ENCODE measurements at places on chromosomes 13 and 19. TPM values are rescaled to one million over a fixed set of nuclear protein-coding genes. Genes with fewer than 3 reads are reported as not detected.

GRCh38 chr19:17424743-17425365, 5.0 kb downstream of the MVB12A start:
- peak; percentile 59 for DNase-seq

- no peak for DNase-seq
Measured at GRCh38 chr19:20840371-20840770, 64.3 kb downstream of the ZNF66 start.

DNA sequence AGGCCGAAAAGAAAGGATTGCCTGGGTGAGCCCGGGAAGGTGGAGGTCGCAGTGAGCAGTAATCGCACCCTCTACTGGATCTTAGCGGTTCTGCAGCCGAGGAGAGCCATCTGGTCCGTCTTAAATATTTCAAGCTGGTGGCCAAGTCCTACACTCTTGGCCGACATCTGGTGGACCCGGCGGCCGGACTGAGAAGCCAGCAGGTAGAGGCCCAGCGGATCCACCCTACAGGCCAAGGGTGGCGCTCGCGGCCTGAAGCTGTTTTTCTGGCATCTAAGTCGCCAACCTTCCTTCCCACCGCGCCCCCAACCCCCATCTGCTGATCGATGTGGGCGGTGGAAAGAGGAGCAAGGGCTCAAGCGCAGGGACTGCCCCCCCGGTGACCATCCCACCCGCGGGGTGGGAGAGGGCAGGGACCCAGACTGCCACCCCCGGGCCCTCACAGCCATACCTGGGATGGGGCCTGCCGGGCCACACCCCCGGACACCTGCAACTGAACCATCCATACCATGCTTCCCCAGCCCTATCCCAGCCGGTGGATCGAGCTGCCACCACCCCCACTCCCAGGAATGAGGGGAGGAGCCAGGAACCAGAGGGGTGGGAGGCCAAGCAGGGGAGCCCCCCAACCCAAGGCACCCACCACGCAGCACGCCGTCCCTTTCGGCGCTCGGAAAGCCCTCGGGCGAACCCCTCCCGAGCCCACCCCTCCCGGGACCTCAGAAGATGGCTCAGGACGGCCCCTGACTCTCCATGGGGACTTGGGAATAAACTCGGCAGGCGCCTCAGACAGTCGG, 46.3 kb upstream of the ZNF730 start:
- peak; percentile 34 for DNase-seq

DNA sequence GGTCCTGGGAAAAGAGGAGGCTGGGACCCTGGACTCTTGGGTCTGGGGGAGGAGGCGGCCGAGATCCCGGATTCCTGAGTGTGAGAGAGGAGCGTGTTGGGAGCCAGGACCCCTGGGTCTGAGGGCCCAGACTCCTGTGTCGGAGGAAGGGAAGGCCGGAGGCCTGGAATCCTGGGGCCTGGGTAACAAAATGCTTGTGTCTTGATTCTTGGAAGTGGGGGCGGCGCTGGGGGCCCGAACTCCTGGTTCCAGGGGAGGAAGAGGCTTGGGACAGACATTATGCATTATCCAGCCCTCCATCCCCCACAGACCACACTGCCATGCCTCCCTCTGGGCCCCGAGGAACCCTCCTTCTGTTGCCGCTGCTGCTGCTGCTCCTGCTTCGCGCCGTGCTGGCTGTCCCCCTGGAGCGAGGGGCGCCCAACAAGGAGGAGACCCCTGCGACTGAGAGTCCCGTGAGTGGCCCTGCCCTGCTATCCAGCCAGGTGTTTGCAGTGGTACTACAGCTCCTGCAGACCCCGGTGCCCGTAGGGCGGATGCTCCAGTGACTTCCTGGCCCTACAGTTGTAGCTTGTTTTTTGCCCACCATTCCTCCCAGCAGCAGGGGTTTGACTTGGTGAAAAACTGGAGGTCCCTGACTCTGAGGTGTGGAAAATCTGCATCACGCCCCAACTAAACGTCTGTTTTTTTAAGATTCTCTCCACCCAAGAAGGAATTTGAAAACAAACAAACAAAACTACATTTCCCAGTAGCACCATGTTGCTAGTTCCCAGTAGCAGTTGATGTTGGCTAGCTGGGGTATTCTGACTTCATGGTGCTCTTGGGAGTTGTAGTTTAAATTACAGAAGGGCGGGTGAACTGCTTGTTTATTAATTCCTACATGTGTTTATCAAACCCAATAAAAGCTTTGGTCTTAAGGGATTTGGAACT, 630 bp downstream of the NUCB1 start:
- DNase-seq, result no peak

- DNase-seq, result no peak
Measured at GRCh38 chr13:60924856-60925255, 490.8 kb downstream of the PCDH20 start.

DENND1C gene
- total RNA-seq, result not detected

VAV1 gene
- 0.40 TPM for total RNA-seq

GRCh38 chr13:106232681-106233080, 302.8 kb downstream of the EFNB2 start:
- no peak for DNase-seq

DNA sequence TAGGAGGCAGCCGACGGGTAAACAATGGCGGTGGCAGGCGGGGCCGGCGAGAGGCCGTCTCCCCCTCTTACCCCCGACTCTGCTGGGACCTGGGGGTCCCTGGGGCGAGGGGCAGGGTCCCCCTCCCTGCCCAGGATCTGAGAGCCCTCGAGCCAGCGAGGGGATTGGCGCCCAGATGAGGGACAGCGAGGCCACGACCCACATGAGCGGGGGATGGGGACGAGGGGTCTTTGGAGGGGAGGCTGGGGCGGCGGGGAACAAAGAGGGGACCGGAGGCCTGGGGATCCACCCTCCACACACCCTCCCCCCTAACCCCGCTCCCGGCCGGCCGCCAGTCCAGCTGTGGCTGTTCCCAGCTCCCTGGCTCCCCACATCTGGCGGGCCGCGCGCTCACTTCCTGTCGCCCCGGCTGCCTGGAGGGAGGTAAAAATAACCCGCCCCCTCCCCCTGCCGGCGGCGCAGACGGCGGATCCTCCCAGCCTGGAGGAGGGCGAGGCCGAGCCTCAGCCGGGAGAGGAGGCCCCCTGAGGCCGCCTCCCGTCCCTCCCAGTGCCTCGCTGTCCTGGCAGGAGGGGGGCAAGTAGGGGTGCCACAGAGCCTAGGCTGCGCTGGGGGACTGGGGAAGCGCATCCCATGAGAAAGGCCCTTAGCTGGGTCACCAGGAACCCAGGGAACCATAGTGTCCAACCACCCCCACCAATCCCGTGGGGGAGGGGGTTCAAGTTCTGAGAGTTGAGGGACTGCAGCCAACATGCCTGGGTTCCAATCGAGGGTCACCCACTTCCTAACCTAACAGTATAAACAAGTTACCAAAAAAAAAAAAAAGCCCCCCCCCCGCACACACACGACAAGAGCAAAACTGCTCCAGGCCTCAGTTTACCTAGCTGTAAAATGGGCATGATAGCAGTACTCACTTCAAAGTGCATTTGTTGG, 29.3 kb upstream of the NANOS3 start:
- DNase-seq, result peak; percentile 97

TNFRSF19 gene
- 4.1 TPM for total RNA-seq

PRRG2 gene
- total RNA-seq, result 5.8 TPM

GRCh38 chr13:73090116-73090822, 31.5 kb downstream of the KLF5 start:
- DNase-seq, result peak; percentile 87

LRG1 gene
- 0.69 TPM for total RNA-seq

DNA sequence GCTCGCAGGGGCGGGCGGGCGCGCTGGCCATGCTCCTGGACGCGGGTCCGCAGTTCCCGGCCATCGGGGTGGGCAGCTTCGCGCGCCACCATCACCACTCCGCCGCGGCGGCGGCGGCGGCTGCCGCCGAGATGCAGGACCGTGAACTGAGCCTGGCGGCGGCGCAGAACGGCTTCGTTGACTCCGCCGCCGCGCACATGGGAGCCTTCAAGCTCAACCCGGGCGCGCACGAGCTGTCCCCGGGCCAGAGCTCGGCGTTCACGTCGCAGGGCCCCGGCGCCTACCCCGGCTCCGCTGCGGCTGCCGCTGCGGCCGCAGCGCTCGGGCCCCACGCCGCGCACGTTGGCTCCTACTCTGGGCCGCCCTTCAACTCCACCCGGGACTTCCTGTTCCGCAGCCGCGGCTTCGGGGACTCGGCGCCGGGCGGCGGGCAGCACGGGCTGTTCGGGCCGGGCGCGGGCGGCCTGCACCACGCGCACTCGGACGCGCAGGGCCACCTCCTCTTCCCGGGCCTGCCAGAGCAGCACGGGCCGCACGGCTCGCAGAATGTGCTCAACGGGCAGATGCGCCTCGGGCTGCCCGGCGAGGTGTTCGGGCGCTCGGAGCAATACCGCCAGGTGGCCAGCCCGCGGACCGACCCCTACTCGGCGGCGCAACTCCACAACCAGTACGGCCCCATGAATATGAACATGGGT, 599 bp downstream of the ZIC2 start:
- DNase-seq, result peak; percentile 35

DNA sequence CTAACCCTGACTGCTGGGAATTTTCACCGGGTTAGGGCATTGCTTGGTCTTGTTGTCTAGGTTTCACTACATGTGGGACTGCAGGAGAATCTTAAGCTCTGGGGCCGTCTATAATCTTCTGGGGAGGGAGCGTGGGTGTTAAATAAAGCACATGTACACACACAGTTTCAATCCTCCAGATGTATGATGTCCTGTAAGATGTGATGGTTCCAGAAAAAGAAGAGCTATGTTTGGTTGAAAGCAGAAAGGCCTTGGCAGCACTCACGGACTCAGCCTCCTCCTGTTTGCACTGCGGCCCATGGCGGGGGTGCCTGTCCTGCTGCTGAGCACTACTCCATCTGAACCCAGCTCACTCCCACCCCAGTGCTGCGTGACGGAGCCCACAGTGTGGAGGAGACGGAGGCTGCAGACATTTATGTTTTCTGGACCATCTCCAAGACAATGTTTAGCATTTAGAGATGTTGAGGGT, 343.5 kb downstream of the TEX29 start:
- no peak for DNase-seq

GRCh38 chr19:38805180-38805579, 7.6 kb downstream of the LGALS4 start:
- no peak for DNase-seq

- no peak for DNase-seq
Measured at GRCh38 chr19:12485052-12485416, 418 bp upstream of the ZNF709 start.

SIAH3 gene
- total RNA-seq, result 0.12 TPM

KASH5 gene
- total RNA-seq, result not detected

- peak; percentile 16 for DNase-seq
Measured at GRCh38 chr13:72643311-72643989, 84.0 kb downstream of the MZT1 start.

DNA sequence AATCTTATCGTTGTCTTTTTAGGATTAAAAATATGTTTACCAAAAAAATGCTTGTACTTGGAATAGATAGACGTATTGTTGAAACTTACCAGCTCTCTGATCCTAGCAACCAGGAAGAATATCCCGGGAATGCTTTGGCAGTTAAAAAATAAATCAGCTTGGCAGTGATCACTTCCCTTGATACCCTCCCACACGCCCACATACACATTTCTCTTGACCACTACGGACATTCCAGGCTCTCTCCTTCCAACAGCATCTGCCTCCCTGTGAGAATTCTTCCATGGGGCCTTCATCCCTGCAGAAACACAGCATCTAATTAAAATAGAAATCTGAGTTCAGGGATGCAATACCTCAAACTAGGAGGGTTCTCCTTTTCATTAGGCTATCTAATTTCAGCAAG, 57.9 kb downstream of the THSD1 start:
- DNase-seq, result peak; percentile 84

DNA sequence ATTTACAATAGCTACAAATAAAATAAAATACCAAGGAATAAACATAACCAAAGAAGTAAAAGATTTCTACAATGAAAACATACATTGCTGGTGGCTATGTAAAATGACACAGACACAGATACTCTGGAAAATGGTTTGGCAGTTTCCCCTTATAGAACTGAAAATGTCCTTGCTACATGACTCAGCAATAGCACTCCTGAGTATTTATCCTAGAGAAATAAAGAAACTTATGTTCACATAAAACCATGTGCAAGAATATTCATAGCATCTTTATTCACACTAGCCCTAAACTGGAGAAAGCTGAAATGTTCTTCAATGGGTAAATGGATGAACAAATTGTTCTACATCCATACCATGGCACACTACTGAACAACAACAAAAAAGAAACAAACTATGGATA, 100.2 kb upstream of the RFC3 start:
- no peak for DNase-seq

UFM1 gene
- 55.3 TPM for total RNA-seq

SYNGR4 gene
- total RNA-seq, result not detected

- no peak for DNase-seq
Measured at GRCh38 chr13:68026077-68026476, 795.9 kb upstream of the PCDH9 start.

DNA sequence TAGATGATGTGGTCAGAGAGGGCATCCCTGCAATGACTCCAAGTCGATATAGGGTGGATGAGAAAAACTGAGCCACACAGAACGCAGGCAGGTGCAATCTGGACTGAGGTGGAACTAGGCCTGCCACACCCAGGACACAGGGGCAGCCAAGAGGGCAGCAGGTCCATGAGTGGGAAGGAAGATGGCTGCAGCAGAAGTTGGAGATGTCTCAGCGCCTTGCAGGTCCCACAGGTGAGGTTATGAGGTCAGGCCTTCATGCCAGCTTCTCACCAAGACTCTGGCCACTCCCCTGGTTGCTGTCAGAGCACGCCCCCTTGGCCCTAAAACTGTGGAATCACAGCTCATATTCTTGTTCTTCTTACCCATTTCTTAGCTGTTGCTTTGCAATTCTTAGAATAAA, 147.7 kb upstream of the VSTM2B start:
- no peak for DNase-seq

SH2D3A gene
- 1.3 TPM for total RNA-seq

LYPD3 gene
- not detected for total RNA-seq

GRCh38 chr13:37667702-37668101, 69.1 kb upstream of the POSTN start:
- no peak for DNase-seq

SPC24 gene
- total RNA-seq, result 54.7 TPM

- no peak for DNase-seq
Measured at GRCh38 chr13:20519875-20520274, 5.8 kb downstream of the CRYL1 start.

DNA sequence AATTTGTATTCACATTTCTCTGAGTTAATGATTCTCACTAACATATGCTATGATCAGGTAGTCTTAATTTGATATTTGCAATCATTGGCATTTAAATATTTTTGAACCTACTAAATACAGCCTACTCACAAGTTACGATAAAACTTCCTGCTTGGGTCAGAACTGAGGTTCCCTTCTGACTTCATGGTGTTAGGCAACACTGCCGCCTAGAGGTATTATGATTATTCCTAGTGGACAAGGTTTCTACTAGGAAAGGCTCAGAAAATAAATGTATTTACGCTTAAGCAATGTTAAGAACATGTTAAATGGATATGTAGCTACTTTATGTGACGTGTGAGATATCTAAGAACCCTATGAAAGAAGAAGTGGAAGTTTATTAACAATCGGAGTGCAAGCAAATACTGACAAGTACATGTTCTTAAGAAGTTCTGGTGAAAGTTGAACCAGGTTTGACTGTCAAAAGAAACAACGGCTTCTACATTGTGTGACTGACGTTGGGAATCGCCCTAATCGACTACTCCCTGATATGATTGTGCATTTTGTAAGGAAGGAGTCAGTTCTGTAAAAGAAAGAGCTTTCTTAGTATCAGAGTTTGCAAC, 1395.8 kb downstream of the SLITRK5 start:
- peak; percentile 3 for DNase-seq

GRCh38 chr19:30394481-30395151, 22.4 kb downstream of the ZNF536 start:
- no peak for DNase-seq

- no peak for DNase-seq
Measured at GRCh38 chr13:32881777-32882145, 134.5 kb upstream of the KL start.

Measured in Daoy (cell line).